Left renal cortex interstitium (tissue), 4 donors: ENCODE measurements at places on chromosomes 12 and 14.

- DNase-seq, result no peak
Observed at GRCh38 chr12:130508847-130509246, 171.2 kb downstream of the PIWIL1 start.

DNA sequence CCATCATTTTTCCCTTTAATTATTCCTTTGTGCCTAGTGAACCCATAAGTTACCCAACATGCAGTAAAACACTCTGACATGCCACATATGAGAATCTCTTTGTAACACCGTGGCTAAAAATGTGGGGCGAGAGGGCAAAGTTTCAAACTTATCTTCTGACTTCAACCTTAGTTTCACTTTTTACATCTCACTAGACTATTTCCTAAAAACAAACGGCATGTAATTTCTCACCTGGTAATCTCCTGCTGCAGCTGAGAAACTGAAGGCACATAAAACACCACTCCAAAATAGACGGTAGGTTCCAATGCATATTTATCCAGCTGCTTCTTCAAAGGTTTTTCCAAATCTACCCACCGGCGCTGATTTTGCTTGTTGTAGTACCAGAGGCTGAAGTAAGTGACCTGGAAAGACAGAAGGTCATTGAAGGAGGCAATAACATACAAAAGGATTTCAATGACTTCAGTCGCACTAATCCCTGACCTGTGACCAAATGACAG is 37.9 kb downstream of the PTPN21 start:
- DNase-seq, result no peak

DNA sequence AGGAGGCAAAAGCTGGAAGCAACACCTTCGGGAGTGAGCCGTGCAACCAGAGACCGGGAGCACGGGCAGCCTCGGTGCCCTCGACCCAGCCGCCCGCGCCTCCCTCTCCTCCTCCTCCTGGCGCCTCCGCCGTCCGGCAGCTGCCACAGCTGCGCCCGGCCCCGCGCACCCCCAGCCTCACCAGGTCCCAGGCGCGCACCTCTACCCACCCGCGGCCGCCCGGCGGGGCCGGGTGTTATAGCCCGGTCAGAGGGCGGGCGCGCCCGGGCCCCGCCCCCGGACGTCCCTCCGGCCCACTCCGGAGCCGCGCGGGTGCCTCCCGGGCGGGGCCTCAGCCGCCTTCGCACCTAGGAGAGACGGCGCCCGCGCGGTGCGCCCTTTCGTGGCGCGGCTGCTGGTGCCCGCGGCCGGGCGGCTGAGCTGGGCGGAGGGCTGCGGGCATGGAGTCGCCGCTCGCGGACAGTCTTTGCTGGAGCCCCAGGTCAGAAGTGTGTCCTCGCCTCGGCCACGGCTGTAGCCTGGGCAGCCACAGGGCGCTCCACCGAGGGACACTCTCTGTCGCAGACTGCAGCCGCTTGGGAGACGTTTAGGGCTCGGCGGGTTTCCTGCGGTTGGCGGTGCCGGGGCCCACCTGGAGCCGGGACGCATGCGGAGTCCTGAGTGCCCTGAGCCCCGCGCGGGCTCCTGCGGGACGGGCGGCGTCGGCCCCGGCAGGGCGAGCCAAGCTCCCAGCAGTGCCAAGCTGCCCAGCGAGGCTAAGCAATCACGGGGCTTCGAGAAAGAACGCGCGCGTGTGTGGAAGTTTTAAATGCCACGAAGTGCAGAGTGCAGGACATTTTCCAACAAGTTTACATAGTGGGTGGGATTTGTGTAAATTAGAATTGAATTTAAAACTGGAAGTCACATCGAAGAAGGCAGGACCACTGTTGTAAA is at the start of gene CPM:
TSS of gene CPM (minus strand) at position 211 of the 933 bp plus-strand sequence. CDS start 334 bp downstream, outside the sequence.
- DNase-seq, result peak; percentile 66

DNA sequence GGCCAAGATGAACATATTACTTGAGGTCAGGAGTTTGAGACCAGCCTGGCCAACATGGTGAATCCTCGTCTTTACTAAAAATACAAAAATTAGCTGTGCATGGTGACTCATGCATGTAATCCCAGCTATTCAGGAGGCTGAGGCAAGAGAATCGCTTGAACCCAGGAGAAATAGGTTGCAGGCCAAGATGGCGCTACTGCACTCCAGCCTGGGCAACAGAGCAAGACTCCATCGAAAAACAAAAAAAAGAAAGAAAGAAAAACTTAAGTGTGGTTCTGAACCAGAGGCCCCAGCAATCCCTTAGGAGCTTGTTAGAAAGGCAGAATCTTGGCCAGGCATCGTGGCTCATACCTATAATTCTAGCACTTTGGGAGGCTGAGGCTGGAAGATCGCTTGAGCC is 24.5 kb downstream of the SVOP start:
- DNase-seq, result no peak

DNA sequence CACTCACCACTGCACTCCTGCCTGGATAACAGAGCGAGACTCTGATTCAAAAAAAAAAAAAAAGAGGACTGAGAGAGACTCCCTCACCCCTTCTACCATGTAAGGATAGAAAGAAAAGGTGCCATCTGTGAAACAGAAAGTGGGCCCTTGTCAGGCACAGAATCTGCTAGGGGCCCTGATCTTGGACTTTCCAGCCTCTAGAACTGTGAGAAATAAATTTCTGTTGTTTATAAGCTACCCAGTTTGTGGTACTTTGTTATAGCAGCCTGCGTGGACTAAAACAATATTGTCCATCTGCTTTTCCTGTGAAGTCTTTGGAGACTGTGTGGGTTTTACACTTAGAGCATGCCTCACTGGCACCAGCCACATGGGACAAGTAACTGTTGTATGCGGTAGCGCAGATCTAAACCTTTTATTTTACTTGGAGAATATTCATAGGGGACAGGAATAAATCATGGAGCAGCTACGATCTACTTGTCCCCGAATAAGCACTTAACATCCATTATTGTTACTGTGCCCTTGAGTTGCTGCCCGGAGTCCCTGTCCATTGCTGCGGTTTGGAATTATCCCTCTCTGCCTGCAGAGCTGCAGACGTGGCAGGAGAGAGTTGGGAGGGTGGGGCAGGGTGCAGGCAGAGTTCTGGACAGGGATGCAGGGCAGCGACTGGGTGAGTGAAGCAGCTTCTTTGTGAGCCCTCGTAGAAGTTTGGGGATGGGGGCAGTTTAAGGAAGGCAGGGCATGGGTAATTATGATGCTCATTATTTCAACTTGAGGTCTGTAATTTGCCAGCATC is 52.4 kb upstream of the STON2 start:
- no peak for DNase-seq

DNA sequence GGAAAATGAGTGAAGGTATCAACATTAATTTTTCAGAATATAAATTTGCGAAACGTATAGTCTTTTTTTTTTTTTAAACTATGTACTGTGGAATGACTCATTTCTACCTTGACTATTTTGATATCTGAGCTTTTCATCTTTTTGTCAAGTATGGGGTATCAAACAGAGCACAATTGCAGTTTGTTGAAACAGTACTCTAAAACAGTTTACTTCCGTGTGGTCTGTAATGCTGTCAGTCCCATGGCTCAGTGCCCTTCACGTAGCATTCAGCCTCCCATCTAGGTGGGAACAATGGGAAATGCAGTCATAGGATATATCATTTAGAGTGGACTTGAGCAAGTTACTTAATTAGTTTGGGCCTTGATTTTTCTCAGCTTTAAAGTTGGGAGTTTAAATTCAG is 139.5 kb downstream of the ERC1 start:
- DNase-seq, result no peak

DNA sequence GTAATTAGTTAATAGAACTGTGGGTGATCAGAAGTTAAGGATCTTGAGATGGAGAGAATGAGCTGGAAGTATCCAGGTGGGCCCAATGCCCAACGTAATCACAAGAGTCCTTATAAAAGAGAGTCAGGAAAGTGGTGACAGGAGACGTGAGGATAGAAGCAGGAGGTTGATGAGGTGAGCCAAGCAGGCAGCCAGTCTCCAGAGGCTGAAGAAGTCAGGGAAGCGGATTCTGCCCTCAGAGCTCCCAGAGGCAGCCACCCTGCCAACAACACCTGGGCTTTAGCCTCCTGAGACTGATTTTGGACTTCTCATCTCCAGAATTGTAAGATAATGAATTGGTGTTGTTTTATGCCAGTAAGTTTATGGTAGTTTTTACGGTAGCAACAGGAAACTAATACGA is 10.1 kb upstream of the SAV1 start:
- no peak for DNase-seq

GRCh38 chr12:112303004-112303403 is 79.2 kb downstream of the HECTD4 start:
- no peak for DNase-seq
